Esophagus mucosa (tissue), 1 donor: ENCODE measurements at places on chromosomes 11 and 22. TPM values are rescaled to one million over a fixed set of nuclear protein-coding genes. Genes with fewer than 3 reads are reported as not detected.

DNA sequence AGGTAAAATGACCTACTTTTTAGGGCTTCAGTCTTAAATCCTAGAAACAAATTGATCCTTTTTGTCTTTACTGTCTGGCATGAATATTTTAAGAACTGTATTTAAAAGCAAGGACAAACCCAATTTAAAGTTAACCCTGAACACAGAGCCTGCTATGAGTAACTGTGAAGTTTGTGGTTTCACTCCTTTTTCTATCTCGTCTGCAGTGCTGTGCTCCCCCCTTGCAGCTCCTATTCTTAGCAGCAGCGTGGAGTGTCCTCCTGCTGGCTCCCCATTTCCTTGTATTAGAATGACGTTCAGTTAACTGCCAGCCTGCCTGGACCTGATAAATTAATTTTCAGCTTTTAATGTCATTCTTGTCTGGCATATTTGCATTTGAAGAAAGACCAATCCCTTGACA lies 40.0 kb upstream of the LRRC4C start:
- ATAC-seq = no peak

ZNF214 gene
- 0.88 TPM for total RNA-seq

APOL1 gene
- total RNA-seq = 19.0 TPM

- ATAC-seq = peak; percentile 41
These were observed 34.6 kb downstream of the FAM83F start for GRCh38 chr22:40029189-40029890.

DNA sequence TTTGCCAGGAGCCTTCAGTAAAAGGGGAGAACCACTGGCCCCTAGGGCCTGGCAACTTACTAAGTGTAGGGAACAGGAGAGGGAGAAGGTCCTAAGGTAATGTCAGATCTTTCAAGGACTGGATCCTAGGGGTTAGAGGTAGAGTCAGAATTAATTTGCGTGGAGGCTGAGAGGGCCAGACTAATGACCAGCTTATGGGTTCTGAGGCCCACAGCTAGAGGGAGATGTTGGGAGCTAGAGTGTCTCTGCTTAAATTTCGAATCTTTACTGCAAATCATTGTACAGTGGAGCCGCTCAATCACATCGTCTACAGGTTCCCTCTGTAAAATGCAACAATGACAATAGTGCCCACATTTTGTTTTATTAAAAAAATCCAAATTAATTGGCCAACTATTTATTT lies 31.4 kb downstream of the CLMP start:
- no peak for ATAC-seq
